Cortex of kidney (tissue), 1 donor: ENCODE measurements at places on chromosomes 2 and 18.

DNA sequence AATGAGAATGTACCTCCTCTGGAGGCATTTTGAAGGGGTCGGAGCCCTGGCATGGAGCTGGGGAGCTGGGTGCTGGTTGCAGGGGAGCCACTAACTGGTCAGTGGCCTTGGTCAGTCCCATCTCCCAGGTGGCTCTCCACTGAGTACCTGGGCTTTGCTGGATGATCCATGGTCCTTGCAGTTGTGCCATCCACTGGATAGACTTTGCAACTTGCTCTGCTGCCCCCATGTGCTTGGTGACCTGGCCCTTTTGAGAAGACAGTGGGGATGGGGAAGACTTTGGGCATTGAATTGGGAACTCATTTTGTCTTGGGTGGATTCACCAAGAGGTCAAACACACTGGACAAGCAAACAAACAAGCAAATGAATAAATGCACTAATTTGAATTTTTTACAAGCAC lies 263.9 kb downstream of the MYCN start:
- DNase-seq, result no peak

DNA sequence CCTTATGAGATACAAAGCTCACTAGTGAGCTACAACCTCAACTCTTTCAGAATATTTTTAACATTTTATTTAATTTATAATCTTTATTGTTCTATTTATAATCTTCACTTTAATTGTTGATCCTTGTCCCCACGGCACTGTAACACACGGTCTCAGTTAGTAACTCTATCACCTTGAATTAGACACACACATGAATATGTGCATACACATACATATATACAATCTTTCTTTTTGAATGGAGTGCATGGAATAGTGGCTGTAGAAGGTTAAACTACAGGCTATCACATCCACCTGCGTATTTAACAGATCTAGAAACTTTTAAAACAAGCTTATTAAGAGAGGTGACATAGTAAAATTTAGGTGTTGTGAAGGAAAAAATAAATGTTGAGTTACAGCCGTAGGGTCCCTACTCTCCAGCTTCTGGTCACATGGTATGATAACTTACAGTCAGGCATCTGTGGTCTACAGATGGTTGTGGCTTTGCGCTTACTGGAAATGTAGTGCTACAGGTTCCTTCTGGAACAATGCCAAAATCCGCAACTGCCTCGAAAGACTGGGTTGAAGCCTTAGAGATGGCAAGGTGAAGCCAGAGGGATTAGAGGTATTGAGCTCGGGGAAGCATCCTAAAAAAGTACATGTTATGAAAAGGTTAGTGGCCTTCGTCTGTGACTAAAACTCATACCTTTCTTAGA lies 1324.1 kb upstream of the SLC39A10 start:
- no peak for DNase-seq

- no peak for DNase-seq
Measured at GRCh38 chr18:7840411-7840810, 273.3 kb downstream of the PTPRM start.

DNA sequence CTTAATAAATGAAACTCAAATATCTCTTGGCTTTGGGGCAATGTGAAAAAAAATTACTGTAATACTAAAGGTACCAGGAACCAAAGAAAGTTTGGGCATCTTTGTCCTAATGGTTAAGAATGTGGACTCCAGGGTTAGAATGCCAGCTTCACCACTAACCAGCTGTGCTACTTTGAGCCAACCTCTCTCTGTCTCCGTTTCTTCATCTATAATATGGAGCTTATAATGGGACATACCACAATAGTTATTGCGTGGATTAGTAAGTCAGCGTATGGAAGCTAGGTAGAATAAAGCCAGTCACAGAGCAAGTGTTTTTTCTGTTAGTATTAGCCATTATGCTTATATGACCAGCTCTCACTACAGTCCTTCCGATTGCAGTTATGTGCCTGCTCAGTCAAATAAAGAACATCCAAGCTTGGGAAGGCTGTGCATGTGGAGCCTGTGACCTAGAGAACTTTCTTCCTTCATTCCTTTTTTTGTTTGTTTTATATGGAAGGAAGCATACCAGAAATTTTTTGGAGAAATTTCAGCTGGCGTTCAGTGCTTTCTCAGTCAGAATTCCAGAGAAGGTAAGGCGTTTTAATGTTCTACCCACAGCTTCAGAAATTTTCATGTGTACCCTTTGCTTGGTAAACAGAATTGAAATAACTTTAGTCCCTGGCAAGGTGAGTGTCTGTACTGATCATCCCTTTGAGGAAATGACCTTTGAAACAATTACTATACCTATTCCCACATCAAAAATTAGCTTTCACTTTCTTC lies 114.0 kb upstream of the RND3 start:
- no peak for DNase-seq

DNA sequence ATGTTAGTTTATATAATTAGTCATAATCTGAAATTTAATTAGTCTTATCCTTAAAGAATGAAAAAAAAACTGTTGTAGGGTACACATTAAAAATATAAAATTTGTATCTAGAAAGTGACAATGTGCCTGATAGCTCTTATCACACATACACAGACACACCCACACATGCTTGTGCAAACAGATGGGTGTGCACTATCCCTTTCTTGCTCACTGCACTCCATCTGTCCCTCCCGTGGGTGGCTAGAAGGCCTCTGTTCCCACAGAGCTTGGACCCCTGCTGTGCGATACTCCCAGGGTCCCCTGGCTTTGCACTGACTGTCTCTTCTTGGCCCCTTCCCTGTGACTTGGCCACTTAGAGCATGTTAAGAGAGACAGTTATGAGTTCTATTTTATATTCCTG lies 123.9 kb upstream of the ACKR3 start:
- DNase-seq, result no peak

GRCh38 chr2:72974436-72974754 lies 57.1 kb downstream of the EMX1 start:
- DNase-seq, result no peak

DNA sequence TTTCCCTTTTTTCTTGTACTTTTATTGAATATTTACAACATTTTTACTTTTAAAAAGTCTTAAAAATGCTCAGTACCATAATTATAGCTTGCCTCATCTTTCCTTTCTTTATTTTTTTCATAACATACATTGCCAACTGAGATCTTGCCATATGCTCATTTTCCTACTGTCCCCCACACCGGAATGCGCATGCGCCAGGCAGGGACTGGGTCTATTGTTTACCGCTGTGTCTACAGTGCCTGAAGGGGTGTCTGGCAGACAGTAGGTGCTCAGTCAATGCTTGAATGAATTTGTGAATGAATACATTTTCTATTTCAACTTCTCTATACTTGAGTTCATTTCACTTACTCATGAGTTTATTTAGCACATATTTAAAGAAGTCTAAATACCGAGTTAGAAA lies 158.0 kb downstream of the CYP26B1 start:
- DNase-seq, result no peak

- no peak for DNase-seq
Measured at GRCh38 chr2:30193104-30193681, 38.1 kb upstream of the LBH start.

GRCh38 chr2:95329401-95329800 lies 32.3 kb downstream of the KCNIP3 start:
- no peak for DNase-seq

GRCh38 chr2:60047944-60048525 lies 505.4 kb downstream of the BCL11A start:
- no peak for DNase-seq

DNA sequence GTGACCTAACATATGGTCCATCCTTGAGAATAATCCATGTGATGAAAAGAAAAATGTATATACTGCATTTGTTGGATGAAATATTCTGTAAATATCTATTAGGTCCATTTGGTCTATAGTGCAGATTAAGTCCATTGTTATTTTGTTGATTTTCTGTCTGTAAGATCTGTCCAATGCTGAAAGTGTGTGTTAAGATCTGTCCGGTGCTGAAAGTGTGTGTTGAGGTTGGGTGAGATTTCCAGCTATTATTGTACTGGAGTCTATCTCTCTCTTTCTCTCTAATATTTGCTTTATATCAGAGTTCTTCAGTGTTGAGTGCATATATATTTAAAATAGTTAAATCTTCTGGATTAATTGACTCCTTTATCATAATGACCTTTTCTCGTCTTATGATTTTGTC lies 828.8 kb upstream of the CRIM1 start:
- no peak for DNase-seq

DNA sequence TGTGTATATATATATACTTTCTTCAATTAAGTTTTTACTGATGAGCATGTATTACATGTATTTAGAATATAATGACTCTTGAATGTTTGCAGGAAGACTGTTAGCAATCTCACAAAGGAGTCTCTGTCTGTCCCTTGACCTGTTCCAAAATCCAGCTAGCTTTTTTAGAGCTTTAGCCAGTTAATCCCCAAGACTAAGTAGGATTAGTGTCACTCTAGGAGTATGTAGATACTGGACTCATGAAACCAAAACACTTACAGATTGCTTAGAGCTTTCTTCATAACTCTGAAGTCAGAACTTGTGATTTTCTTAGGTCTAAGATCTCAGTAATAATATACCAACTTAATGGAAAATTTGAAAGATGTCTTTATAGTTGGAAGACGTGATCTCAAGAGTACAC lies 2.2 kb downstream of the UBXN4 start:
- DNase-seq, result no peak
